ENCODE measurements at places on chromosomes 6 and 20.

GRCh38 chr6:167140589-167141474, 16.9 kb downstream of the GPR31 start:
- no peak for DNase-seq

DNA sequence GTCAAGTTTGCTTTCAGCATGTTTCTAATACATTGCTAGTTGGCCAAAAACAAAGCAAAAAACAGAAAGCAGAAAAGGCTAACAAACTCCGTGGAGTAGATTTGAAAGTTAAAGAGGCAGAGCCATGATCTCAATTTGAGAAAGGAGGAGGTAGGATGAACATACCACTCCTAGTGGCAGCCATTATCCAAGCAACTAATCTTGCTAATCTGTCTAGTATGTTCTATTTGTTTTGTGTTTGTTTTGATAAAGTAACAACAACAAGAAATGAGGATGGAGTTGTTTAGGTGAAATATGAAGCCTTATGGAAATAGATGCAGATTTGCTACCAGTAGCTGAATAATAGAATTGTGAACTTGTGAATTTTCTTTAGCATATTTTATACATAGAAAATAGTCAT, 295.5 kb upstream of the PRDM1 start:
- no peak for DNase-seq

DNA sequence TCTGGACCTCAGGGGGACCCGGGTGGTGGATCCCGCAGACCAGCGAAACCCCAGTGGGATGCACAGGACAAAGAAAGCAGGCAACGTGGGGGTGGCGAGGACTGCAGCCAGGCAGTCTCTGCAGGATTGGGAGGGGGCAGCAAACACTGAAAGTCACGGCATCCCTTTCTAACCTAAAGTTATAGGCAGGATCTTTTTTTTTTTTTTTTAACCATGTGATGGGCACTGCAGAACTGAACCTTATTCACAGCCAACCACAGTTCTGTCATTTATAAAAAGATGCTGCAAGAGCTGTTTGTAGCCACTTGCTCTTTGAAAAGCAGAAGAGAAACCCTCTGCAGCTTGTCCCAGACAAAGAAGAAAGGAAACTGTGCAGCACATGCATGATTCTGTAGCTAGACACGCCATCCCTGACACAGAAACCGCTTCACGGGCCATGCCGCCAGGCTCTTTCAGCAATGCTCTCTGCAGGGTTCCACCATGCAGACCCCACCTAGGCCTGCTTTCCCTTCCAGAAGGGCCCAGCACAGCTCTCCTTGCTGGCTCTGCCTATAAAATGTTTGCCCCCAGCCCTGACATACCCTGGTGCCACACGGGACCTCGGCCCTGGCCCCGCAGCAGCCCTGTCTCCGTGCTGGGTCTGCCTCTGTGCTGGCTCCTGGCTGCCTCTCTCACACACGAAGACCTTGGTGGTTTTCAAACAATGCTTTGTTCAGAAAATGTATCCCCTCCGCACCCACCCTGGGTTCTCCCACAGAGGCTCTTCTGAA, 70.8 kb downstream of the PYGB start:
- no peak for DNase-seq

DNA sequence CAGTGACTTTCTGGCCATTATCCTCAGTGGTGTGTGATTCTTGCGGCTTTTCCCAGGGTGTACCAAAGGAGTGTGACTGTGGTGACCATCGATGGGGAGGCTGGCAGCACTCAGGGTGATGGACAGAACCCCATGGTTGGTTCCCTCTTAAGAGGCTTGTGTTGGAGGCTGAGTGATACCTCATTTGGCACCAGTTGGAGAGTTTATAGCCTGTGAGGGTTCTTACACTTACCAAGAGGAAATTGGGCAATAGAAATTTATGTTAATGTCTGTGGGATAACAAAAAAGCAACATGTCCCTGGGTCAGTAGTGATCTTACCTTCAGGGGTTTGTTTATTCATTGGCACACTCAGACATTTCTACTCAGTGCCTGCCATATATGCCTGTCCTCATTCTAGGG, 37.2 kb downstream of the DAAM2 start:
- DNase-seq = no peak

DNA sequence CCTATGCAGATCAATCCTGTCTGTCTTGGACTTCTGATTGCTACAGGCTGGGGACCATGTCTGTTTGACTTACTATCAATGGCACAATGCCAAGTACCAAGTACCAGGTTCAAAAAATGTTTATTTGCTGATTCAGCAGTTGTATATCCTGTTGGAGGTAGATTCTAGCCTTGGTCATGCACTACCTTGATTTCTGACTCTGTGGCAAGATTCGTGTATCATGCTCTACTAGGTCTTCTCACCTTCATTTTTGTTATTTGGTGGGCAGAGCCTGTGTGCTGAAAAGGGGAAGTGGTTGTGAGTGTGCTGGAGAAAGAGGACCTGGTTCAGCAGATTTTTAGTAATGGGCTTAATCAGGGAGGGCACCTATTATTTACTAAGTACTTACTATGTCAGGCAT, 192.4 kb upstream of the MYLIP start:
- no peak for DNase-seq

- DNase-seq = no peak
Observed at GRCh38 chr20:12130781-12131180, 213.1 kb downstream of the BTBD3 start.

DNA sequence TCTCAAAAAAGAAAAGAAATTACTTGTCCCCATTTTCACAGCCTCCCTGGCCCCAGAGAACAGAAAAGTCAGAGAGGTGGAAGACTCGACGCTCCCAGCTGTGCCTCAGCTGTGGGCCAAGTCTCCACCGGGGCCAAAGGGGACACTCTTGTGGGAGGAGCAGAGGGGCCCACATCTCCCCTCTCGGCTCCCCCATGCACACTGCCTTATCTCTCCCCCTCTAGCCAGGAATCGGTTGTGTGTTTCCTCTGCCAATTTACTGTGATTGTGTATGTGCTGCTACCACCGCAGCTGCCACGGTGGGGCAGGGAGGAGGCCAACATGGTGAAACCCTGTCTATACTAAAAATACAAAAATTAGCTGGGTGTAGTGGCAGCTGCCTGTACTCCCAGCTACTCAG, 8.4 kb downstream of the TIAM2 start:
- no peak for DNase-seq

- no peak for DNase-seq
Observed at GRCh38 chr6:117404548-117404947, 21.2 kb downstream of the ROS1 start.

DNA sequence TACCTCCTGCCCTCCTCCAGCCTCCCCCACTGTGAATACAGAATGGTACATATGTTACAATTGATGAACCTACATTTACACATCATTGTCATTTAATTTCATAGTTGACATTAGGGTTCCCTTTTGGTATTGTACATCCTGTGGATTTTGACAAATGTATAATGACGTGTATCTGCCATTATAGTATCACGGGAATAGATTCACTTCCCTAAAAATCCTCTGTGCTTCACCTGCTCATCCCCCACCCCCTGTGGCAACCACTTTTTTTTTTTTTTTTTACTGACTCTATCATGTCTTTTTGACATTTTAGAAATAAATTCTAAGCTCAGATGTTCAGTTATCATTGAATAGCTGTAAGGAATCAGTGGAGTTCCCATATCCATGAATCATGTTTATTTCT, 30.4 kb downstream of the HECA start:
- DNase-seq = no peak
